AG20443 (cell line): ENCODE measurements at places on chromosomes 1 and 21.

DNA sequence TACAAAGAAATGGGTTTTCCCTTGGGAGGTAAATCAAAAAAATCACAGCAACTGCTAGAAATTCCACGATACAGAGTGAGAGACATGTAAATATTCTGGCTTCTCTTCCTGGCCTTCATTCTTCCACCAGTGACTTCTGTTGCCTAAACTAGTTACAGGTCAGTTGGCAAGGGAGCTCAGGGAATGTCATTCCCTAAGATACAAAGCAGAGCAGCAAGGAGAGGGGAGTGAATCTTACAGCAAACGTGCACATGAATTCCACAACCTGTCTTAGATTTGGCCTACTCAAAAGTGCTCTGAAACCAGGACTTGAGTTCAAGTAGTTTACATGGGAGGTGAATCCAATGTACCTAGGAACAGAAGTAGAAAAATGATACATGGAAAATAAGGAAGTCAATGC is 445.3 kb upstream of the LRRC7 start:
- no peak for DNase-seq

DNA sequence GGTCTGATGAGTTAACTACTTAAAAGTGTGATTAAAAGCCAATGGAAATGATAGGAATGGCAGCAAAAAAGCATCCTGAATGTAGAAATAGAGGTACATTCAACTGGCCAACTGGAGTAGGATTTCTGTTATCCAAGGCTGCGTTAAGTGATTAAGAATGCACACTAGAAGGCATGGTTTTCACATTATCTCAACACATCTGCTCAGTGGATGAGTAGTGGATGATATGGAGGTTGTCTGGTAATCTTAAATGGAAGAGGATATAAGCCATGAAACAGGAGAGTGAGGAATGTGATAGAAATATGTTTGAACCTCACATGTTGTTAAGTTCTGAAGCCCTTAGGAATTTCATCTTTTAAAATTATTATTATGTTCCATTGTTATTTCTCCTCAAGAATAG is 839.9 kb downstream of the USP25 start:
- DNase-seq: no peak

DNA sequence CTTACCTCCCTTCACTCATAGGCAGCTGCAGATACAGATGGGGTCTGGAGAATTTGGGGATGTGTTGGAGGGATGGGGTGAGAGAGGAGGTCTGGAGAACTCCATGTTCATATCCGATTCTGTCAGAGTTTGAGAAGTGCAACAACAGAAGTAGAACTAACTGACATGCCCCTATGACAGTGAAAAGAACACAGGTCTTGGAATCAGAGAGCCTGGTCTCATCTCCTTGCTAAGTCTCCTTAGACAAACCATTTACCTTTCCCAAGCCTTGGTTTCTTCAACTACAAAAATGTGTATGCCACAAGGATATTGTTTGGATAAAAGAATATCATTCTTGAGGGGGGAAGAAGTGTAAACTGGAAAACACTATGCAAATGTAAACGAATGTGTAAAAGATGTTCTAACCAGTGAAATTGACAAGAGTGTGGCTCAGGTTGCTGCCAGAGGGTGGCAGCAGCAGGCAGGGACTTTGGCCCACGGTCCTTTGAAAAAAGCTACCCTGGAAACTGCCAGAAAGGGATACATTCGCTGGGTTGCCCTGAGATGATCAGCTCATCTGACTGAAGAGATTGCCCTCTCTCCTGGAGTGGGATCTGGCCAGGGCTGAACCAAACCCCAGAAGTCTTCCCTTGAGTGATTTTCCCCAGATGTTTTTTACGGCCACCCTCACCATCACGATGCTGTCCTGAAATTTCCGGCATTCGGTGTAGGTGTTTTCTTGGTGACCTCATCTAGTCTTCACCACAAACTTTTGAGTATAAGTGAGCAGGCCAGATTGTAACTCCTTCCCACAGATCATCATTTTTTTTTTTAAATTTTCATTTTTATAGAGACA is 17.0 kb upstream of the CD2 start:
- DNase-seq: peak; percentile 86

- DNase-seq: no peak
Measured at GRCh38 chr1:19250629-19251304, 557 bp downstream of the EMC1 start.

GRCh38 chr1:41360786-41361494 is at the start of gene FOXO6:
FOXO6 (plus strand) TSS chr1:41361434.
- peak; percentile 100 for DNase-seq

- DNase-seq: no peak
Measured at GRCh38 chr21:44789880-44790279, 11.7 kb downstream of the UBE2G2 start.

DNA sequence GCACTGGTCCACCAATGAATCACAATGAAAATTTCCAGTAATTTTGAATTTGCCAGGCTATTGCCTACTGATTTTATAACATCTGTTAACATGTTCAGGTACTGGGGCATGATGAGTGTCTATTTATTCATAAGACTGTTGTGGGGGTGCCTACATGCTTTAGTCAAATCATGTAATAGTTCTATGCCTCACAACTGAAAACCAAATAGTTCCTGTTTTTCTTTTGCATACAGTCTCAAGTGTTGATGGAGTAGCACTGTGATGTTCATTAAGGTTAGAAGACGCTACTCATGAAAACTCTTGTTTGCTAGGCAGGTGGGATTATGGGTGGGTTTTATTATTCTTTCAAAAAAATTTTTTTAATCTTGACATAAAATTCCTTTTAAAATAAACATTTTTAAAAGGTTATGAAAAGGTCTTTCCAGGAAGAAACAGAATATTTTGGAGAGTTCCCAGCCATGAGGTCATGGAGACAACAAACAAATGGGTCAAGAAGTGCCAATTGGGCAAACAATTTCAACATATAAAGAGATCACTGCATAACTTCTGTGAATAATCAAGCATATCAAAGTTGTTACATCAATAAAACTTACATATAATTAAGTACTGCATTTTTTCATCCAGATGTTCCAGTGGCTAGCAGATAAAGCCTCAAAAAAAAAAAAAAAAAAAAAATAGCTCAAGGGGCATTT is 40.2 kb upstream of the NHLH2 start:
- DNase-seq: no peak

- no peak for DNase-seq
Measured at GRCh38 chr1:201053155-201053860, 29.8 kb upstream of the KIF21B start.

GRCh38 chr1:226814751-226815537 is 55.5 kb upstream of the PSEN2 start:
- peak; percentile 79 for DNase-seq

GRCh38 chr1:240094041-240094722 is 2.5 kb downstream of the FMN2 start:
- DNase-seq: no peak

DNA sequence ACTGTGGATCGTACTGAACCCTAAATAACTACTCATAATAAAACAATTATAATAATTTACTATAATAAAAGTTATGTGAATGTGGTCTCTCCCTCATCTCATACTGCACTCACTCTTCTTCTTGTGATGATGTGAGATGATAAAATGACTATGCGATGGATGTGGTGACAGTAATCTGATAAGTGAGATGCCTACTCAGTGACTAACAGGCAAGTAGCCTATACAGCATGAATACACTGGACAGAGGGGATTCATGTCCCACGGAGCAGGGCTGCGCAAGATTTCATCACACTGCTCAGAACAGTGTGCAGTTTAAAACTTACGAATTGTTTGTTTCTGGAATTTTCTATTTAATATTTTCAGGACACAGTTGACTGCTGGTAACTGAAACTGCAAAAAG is 304.0 kb downstream of the DUSP10 start:
- DNase-seq: no peak

- DNase-seq: no peak
Measured at GRCh38 chr1:214516434-214517326, 34.7 kb downstream of the PTPN14 start.

DNA sequence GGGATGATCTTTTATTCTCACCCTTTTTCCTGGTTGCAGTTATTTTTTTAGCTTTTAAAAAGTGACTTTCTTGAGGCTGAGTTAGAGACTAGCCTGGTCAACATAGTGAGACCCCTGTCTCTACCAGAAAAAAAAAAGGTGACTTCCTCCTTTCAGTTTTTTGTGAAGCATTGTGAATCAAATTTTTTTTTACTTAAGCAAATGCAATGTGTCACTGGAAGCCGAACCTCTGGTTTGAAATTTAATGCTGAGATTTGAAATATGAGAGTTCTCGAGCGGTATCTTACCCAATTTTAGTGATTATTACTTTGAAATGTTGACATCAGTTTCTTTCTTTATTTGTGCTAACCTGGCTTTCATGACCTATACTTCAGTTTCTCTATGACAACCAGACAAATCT is 3.6 kb downstream of the CAP1 start:
- no peak for DNase-seq

- peak; percentile 85 for DNase-seq
Measured at GRCh38 chr1:52365071-52365745, 797 bp downstream of the CC2D1B start.

DNA sequence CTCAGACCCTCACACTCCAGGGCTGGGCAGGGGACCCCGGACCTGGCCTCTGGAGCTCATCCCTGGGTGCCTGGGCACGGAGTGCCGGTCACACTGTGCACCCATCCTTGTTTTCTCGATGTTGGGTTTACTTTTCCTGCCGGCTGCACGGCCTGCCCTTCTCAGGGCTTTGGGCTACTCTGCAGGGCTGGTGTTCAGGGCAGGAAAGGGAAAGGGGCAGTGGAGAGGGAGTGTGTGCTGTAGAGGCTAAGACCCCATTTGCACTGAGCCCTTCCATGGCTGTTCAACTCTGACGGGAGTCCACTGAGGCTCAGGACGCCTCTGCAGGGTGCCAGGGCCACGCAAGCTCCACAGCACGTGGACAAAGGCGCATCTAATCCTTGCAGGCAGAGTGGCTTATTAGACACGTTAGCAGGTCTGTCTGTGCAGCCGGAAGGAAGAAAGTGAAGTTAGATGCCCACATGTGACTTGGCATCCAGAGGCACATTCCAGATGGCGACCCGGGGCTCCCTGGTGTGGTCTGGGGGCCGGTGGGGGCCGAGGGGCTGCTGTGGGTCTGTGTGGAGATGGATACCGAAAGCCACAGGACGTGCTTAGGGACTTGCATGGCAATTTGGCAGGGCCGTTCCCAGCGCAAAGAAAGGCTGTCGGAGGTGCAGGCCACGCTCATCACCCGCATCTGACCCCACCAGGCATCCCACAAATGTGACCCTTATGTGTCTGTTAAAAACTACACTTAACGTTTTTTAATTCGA is 33.6 kb downstream of the COL18A1 start:
- no peak for DNase-seq

- DNase-seq: no peak
Measured at GRCh38 chr1:64486193-64486592, 16.3 kb downstream of the CACHD1 start.

DNA sequence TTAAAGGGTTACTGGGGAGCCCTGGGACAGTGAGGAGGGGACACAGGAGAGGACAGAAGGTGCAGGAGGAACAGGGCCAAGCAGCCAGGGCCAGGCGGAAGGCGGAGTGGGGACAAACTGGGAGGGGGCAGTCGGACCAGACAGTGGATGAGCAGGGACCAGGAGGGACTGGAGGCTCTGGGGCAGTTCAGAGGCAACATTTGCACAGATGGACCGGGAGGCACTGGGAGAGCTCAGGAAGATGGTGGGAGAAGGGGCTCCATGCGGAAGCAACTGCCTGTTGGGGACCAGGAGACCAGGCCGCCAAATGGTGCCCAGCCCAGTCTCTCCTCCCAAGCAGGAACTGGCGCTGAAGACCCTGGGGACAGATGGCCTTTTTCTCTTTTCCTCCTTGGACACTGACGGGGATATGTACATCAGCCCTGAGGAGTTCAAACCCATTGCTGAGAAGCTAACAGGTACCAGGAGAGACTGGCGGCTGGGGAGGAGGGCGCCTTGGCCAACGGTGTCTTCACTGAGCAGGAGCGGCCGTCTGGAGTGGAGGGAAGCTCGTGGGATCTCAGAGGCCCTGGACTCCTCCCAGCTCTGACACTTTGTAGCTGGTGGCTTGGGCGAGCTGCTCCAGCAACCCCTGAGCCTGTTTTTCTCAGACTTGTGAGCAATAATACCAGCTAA is 847 bp downstream of the SELENON start:
- DNase-seq: peak; percentile 39

GRCh38 chr1:234396871-234397270 is 23.6 kb downstream of the COA6 start:
- DNase-seq: no peak

DNA sequence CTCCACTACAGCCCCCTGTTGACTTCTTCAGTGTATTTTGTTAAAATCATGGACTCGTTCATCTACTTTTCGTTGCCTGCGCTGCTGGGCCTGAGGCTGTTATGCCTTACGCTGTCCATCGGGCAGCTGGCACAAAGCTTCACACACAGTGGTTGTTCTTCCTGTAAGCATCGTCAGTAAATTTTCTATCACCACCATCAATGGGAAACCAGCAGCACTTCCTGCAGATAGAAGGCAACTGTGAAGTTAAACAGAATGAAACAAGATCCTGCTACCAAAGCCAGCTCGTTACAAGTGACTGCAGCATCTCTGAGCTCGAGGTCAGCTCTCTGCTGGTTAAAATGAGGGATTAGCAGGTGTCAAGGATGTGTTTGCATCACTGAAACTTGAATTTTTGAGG is 21.9 kb upstream of the PADI6 start:
- DNase-seq: no peak

DNA sequence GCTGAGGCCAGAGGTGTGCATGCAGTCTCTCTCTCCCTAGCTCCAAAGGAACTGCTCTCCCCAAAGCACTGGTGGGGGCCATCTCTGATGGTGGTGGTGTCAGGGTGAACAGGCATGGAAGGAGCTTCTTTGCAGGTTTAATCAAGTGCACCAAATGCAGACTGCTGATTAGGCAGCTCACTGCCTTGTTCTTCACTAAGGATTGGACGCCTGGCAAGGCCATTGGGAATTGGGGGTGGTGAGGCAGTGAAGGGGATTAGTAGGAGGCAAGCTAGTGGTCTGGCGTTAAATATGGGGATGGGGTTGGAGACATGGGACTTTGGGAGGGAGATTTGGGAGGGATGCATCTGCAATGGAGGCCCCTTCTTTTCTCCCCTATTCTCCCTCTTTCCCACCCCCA is 1.5 kb downstream of the CACNA1E start:
- DNase-seq: no peak

DNA sequence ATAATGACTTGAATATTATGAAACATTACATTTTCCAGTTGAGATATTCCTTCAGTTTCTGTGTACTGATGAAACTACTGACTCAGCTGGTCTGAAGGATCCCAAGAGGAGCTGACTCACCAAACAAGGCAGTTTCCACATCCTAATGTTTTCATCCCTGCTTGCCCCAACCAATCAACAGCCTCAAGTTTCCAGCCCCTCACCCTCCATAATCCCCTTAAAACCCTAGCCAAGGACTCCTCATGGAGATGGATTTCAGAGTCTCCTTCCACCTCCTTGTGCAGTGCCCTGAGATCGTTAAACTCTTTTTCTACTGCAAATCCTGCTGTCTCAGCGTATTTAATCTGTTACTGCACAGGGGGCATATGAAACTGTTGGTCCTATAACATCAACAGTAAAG is 83.1 kb upstream of the HAO2 start:
- DNase-seq: peak; percentile 75

GRCh38 chr1:163069142-163069541 is at the start of gene RGS4:
RGS4 (plus strand) TSS chr1:163069361; CDS start chr1:163069485, 124 bp downstream.
- peak; percentile 88 for DNase-seq

GRCh38 chr1:194289569-194290266 is 1103.3 kb upstream of the B3GALT2 start:
- DNase-seq: no peak
